T-helper 1 cell (primary cell): ENCODE measurements at places on chromosomes 11 and 22.

- no peak for DNase-seq
Measured at GRCh38 chr11:44729713-44730112, 3.0 kb downstream of the TSPAN18 start.

- no peak for DNase-seq
Measured at GRCh38 chr22:50060441-50061140, 2.5 kb upstream of the TTLL8 start.

- no peak for DNase-seq
Measured at GRCh38 chr11:73306977-73307322, 1.1 kb upstream of the ARHGEF17 start.

- no peak for DNase-seq
Measured at GRCh38 chr11:116563028-116563711, 209.6 kb downstream of the BUD13 start.

GRCh38 chr22:23688121-23688520 lies 2.7 kb upstream of the RGL4 start:
- no peak for DNase-seq

DNA sequence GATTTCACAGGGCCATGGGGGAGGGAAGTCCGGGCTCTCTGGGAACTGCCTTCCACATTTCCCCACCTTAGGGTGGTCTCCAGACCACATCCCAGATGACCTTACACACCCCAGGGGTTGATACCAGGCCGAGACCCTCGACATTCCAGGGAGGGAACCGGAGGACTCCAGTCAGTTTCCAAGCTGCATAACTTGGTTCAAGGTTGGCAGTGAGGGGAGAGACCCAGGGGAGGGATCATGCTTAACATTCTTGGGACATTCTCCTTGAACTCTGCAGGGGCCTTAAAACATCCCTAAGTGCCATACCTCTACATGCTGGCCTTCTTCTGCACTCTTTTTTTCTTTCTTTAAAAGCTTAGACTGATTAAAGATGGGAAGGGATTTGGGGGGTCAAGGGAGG lies 251.0 kb downstream of the ST3GAL4 start:
- DNase-seq = no peak

DNA sequence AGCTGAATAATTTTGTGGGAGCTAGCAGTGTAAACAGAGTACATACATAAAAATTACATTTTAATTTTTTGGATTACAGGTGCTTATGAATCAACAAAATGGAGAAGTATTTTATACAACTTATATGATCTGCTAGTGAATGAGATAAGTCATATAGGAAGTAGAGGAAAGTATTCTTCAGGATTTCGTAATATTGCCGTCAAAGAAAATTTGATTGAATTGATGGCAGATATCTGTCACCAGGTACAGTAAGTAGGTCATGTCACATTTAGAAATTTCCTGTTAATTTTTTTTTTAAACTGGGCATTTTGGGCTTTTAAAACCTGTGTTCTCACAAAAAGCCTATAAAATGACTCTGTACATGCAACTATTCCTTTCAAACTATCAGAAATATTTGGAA lies 24.0 kb downstream of the ATM start:
- no peak for DNase-seq

DNA sequence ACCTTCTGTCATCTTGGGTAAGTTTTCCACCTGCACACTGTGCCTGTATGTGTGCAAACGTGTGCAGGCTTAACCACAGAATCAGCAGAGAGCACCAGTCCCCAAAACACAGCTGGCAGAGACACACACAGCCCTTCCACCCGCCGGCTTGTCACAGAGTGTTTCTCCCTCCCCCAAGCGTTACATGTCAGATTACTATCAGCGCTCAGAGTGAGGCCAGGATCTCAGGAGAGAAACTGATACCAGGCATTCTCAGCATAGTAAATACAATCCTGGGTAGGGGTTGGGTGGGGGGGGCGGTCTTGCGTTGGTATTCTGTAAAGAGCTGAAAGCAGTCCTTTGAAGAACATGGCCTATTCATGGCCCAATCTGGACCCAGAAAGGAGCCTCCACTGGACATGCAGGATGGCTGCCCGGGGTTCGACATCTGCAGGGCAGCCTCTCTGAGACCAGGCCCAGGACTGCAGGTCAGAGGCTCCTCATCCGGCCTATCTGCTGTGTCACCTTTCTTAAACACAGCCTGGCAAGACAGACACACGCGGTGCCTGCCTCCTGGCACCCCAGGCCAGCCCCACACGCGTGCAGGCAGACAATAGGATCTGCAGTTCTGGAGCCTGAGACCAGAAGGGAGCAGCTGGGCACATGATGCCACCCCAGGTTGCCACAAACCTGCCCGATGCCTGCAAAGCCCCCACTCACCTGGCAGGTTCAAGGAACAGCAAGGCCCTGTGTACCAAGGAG lies 1.7 kb downstream of the OSBPL5 start:
- DNase-seq = no peak

DNA sequence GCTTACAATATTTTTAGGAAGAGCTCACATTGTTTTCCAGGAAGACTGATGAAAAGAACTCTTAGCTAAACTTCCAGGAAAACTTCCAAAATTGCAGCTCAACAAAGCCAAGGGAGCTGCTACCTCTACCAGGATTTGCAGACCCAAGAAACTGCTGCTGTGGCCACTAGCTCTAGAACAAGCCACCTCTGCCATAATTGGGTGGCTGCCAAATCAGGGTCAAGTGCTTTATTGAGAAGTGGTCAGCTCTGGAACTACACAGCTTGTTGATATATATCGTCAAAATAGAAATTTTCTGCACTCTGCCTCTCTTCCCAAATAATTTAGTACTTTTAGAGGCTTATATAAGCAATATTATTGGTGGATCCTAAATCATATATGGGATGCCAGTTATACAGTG lies 371.8 kb upstream of the CHORDC1 start:
- DNase-seq = no peak

DNA sequence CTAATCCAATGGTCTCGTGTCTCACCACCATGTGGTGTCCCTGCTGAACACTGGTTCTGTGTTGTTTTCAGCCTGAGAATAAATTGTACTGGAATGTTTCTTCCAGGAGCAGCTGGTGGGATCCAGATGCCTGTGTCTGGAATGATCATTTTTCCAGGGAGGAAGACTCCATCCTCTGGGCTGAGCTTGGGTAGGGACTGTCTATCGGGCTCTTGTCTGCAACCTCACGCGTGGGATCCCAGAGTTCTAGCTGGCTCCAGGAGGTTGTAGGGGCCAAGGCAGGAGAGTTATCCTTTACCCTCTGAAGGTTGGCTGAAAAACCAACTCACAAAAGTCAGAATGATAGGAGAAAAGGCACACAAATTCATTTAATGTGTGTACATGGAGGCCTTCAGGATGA lies 144.1 kb upstream of the B3GAT1 start:
- no peak for DNase-seq

GRCh38 chr11:125351033-125351867 lies 144.8 kb downstream of the FEZ1 start:
- no peak for DNase-seq

DNA sequence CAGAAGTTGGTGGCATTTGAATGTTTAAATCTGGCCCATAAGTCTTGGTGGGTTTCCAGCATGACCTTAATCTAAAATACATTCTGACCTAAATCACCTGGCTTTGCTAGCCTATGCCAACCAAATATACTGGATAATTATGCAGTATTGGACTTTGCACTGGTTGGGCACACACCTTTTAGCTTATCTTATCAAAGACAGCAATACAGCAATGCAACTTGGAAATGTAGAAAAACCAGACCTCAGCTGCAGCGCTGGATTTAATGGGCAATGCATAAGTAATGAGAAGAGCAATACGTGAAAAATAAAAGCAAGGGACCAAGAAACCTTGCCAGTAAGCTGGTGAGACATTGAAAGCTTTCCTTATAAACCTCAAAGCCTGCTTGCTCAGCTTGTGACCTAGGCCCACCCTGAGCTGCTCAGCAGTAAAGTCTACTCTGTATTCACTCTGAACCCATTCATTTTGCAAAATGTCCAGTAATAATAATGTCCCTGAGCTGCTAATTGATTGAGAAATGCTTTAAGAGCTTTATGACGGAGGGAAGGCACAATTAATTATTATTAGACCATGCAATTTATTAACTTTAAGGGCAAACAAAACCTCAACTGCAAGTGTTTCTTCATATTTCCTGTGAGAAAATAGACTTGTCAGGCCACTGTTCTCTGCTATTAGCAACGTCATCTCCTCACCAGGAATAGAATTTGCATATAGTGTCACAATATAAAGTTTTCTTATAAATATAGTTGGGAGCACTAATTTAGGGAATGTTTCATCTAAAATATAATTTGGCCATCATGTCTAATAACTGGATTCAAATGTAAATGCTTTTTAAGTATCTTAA lies 49.4 kb upstream of the CEP295 start:
- DNase-seq = no peak
